ENCODE measurements at places on chromosomes 7 and 10.

- DNase-seq: no peak
These were observed 72.7 kb downstream of the CFAP46 start for GRCh38 chr10:132869621-132870020.

DNA sequence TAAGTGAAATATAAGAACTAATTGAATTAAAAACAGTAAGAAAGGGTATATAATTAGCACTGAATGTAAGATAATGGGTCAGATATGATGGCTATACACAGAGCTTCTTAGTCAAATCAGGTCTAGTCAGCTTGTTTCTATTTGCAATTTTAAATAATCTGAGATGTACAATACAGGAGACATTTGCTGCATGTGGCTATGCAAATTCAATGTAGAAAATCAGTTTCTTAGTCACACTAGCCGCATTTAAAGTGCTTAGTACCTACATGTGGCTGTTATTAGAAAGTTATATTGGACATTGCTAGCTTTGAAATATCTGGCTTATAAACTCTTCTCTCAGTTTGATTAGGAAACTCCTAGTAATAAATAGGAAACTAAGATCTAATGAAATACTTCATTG lies 25.3 kb downstream of the CCDC7 start:
- no peak for DNase-seq

DNA sequence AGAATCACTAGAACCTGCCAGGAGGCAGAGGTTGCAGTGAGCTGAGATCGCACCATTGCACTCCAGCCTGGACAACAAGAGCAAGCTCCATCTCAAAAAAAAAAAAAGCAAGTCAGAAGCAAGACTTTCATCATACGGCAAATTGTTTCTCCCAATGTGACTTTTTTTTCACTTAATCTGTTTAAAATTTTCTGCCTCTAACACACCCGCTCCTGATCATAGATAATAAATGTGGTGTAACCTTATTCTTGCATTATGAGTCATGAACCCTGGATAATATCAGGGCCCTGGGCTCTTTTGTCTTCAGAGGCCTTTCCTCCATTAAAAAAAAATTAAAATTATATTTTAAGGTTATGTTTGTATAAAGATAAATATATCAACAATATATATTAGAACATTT lies 111.4 kb upstream of the JCAD start:
- DNase-seq: no peak

GRCh38 chr10:92644921-92645320 lies 44.8 kb upstream of the HHEX start:
- no peak for DNase-seq

GRCh38 chr10:11036424-11037011 lies 18.8 kb downstream of the CELF2 start:
- no peak for DNase-seq

GRCh38 chr7:47474937-47475879 lies 106.7 kb downstream of the TNS3 start:
- DNase-seq: no peak

- no peak for DNase-seq
These were observed 80.2 kb downstream of the RBM20 start for GRCh38 chr10:110724116-110724921.

DNA sequence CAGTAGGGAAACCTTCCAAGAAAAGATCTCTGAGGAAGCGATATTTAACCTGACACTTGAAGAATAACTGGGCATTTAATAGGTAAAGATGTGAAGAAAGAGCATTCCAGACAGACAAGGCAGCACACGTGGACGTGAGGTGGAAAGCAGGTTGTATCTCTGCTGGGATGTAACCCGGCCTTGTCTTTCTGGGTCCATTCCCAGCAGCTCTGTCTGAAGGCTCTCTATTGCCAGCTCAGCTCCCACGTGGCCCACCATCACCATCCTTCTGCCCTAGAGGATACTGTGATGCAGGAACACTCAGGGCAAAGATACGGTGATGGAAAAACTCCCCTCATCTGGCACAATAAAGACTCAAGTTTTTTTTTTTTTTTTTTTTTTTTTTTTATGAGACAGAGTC lies 137.7 kb downstream of the RSU1 start:
- no peak for DNase-seq

- DNase-seq: no peak
These were observed 24.5 kb downstream of the OGDH start for GRCh38 chr7:44630792-44631457.

DNA sequence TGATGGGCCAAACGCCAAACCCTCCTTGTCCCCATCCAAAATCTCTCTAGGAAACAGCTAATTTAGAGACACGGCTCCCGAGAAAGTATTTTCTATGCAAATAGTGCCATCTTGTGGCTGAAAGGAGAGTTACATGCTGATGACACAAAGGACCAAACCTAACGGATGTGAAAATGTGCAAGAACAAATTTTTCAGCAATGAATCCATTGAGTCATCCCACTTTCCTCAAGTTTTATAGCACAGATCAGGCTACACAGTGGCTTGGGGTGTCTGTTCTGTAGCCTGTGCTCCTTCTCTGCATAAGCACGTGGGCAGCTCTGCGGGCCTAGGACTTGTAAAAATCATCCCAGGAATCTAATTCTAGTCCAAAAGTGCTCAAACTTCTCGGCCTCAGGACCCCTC lies 154.8 kb upstream of the PRR15 start:
- peak; percentile 38 for DNase-seq

GRCh38 chr7:28729281-28729680 lies 228.8 kb downstream of the TRIL start:
- DNase-seq: no peak
